ENCODE measurements at places on chromosomes 4 and X. TPM values are rescaled to one million over a fixed set of nuclear protein-coding genes. Genes with fewer than 3 reads are reported as not detected.
A peak's percentile ranks its signal among the peaks of the same experiment; 100 is the strongest.

GRCh38 chr4:108049406-108049805 lies 59.7 kb downstream of the HADH start:
- H3K4me3 ChIP-seq: no peak overlapping the region
- H3K27me3 ChIP-seq: no peaks in the 10 kb centered on the region
- H3K4me1 ChIP-seq: peaks cover 9% of the 10 kb centered on the region
- no peak for DNase-seq

- H3K36me3 ChIP-seq: no peaks in the 10 kb centered on the region
- H3K4me1 ChIP-seq: peaks cover 3% of the 10 kb centered on the region
- no peak overlapping the region for H3K27ac ChIP-seq
- H3K4me3 ChIP-seq: no peak overlapping the region
- peaks cover 4% of the 10 kb centered on the region for H3K27me3 ChIP-seq
Measured at GRCh38 chr4:88162626-88163025, 4.2 kb upstream of the ABCG2 start.

DNA sequence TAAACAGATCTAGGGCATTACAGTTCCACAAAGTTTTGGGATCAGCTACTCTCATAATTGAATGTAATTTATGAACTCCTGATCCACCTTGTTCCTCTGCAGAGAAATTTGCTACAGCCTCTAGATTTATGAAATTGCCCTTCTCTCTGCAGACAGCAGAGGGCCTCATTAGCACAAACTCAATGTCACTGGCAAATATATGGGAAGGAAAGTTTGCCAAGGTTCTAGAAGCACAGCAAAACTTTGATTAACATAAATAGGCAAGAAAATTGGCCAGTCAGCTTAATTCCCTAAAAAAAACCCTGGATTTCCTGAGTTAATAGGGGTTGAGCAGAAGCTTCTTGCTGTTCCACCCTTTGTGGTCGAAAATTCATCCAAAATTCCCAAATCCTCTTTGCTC lies 31.5 kb downstream of the PRPS1 start:
- no peak overlapping the region for H3K27ac ChIP-seq
- no peak overlapping the region for H3K4me3 ChIP-seq
- peaks cover 4% of the 10 kb centered on the region for H3K4me1 ChIP-seq
- no peak for DNase-seq
- no peaks in the 10 kb centered on the region for H3K36me3 ChIP-seq

DNA sequence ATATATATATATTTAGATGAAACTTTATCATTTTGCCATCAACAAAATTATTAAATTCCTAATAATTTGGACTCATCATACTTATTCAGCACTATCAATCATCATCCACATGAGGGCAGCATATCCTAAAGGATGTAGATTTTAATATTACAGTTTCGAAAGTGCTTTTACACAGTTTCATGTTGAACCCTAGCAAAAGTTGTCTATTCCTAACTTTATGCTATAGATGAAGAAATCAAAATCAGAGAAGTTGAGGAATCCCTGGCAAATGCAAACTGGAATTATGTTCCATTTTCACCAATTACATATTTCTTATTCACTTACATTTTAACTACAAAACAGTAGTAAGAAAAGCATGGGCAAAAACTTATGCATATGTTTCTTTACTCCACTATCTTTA lies 36.6 kb upstream of the UGT2A1 start:
- H3K4me1 ChIP-seq: no peaks in the 10 kb centered on the region
- H3K27me3 ChIP-seq: no peaks in the 10 kb centered on the region
- no peak overlapping the region for H3K4me3 ChIP-seq
- no peaks in the 10 kb centered on the region for H3K36me3 ChIP-seq
- DNase-seq: no peak

- H3K4me3 ChIP-seq: no peak overlapping the region
- H3K27ac ChIP-seq: no peak overlapping the region
- H3K36me3 ChIP-seq: no peaks in the 10 kb centered on the region
- H3K27me3 ChIP-seq: peaks cover 4% of the 10 kb centered on the region
- no peaks in the 10 kb centered on the region for H3K4me1 ChIP-seq
Measured at GRCh38 chrX:97260679-97261078, 377.0 kb downstream of the RPA4 start.

DNA sequence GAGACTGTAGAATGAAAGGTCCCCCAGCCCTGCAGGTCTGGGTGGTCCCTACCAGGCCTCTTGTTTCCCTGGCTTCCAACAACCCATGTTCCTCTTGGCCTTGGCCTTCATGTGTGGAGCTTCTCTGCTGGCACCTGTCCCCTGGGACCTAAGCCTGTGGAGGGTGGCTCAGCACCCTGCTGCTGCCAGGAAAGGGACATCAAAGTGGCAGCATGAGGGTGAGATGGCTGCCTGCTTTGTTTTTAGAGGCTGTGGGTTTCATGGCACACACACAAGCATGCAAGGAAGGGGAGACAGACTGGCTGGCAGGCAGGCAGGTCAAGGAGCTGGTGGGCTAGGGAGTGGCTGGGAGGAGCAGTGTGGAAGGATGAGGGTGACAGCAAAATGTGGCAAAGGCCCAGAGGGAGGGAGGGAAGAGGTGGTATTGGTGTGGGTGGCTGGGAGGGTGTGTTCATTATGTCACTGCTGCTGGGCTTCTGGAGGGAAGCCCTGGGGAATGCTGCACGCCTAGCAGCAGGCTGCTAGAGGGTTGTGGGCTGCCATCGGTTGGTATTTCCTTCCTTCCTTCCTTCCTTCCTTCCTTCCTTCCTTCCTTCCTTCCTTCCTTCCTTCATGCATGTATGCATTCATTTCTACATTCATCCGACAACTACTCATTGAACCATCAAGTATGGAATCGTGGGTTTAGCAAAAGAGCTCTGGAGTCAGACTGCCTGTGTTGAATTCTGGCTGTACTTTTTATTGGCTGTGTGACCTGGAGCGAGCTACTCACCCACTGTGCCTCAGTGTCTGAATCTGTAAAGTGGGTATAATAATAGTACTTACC lies 128.7 kb upstream of the PJA1 start:
- H3K27me3 ChIP-seq: peaks cover 3% of the 10 kb centered on the region
- no peaks in the 10 kb centered on the region for H3K36me3 ChIP-seq
- no peak overlapping the region for H3K4me3 ChIP-seq
- peaks cover 2% of the 10 kb centered on the region for H3K4me1 ChIP-seq

- no peaks in the 10 kb centered on the region for H3K27me3 ChIP-seq
- no peak for DNase-seq
- H3K27ac ChIP-seq: no peak overlapping the region
- no peaks in the 10 kb centered on the region for H3K4me1 ChIP-seq
Measured at GRCh38 chrX:120718969-120719368, 89.1 kb upstream of the C1GALT1C1 start.

DNA sequence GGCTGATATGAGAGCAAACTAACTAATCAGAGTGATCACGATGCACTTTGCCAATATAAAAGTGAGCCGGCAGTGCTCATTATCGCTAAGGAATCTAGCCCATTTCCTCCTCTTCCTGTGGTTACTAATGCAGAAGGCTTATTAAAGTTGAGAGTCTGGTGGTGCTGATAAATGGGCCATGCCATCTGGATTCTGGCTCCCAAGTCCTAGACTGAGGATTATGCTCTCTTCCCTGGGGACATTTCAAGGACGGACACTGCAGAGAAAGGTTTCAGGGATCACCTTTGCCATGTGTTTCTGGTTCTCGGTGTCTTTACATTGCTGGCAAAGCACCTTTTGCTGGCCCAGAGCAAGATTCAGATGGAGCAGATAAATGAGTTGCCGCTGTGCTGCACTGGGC lies 85.3 kb downstream of the RTL5 start:
- H3K4me3 ChIP-seq: no peak overlapping the region
- H3K36me3 ChIP-seq: no peaks in the 10 kb centered on the region
- no peak overlapping the region for H3K27ac ChIP-seq
- H3K4me1 ChIP-seq: peaks cover 15% of the 10 kb centered on the region
- H3K27me3 ChIP-seq: peaks cover 1% of the 10 kb centered on the region

- H3K36me3 ChIP-seq: no peaks in the 10 kb centered on the region
- peaks cover 4% of the 10 kb centered on the region for H3K4me1 ChIP-seq
- no peak overlapping the region for H3K4me3 ChIP-seq
- no peaks in the 10 kb centered on the region for H3K27me3 ChIP-seq
Measured at GRCh38 chr4:76767983-76768382, 130.0 kb downstream of the SOWAHB start.

DNA sequence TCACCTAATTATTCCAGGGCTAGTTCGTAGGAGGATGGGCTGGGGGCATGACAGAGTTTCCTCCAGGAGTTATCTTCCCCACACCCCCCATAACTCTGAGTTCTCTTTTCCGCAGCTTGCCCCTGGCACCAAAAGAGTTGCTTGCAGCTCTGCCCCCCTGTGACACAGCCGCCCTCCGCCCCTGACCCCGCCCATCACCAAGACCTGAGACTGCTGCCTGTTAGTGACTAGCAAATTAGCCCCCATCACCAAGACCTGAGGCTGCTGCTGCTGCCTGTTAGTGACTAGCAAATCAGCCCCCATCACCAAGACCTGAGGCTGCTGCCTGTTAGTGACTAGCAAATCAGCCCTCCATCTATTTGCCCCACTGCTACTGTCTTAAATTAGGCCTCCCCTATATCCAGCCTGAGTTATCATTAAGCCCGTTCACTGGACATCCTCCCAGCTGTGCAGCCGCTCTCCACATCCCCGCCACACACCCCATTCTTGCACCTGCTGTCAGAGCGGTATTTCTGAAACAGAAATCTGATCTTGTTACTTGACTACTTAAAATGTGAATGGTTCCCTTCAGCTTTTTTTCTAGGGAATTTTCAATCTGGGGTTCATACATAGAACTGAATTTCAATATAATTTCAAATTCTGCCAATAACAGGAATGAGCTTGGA lies 1.5 kb upstream of the PAPSS1 start:
- H3K36me3 ChIP-seq: no peaks in the 10 kb centered on the region
- peak; percentile 38 for DNase-seq
- H3K27ac ChIP-seq: peak overlapping the region; percentile 53
- peaks cover 20% of the 10 kb centered on the region for H3K4me1 ChIP-seq
- H3K4me3 ChIP-seq: peak overlapping the region; percentile 98
- no peaks in the 10 kb centered on the region for H3K27me3 ChIP-seq

DNA sequence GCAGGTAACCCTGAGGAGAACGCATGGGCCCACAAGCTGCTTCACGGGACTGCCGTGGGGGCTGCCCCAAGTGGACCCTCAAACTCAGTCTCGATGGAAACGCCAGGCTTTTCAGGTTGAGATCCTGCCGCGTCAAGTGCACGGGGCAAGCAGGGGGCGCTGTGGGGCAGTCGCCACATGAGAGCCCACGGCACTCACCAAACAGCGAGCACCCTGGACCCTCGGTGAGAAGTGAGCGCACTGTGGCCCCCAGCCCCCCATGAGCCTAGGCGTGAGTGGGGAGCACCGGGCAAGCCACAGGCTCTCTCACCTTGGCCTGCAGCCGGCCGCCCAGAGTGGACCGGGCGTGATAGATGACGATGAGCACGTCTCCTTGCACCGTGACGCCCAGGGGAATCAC lies 50.9 kb upstream of the CPLX1 start:
- H3K27me3 ChIP-seq: peaks cover 6% of the 10 kb centered on the region
- peak; percentile 41 for DNase-seq
- H3K4me3 ChIP-seq: no peak overlapping the region
- peaks cover 12% of the 10 kb centered on the region for H3K4me1 ChIP-seq
- peak overlapping the region; percentile 18 for H3K27ac ChIP-seq
- peaks cover 9% of the 10 kb centered on the region for H3K36me3 ChIP-seq

- H3K27me3 ChIP-seq: peaks cover 2% of the 10 kb centered on the region
- H3K4me3 ChIP-seq: no peak overlapping the region
- no peaks in the 10 kb centered on the region for H3K36me3 ChIP-seq
- peaks cover 4% of the 10 kb centered on the region for H3K4me1 ChIP-seq
Measured at GRCh38 chr4:151808542-151808941, 47.7 kb upstream of the GATB start.

DNA sequence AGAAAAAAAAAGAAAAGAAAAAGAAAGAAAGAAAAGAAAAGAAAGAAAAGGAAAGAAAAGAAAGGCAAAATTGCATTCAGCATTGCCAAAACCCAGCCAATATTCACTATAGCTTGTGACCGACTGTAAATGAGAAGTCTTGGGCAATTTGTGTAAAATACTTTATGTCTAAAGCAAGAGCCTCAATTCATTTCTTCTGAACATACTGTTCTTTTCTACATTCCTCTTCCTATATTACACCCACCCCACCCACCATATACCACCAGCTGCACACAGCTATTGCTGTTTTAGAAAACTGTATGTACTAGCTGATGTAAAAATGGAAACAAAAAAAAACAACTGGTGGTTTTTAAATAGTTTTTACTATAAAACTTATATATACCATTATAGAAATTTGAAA lies 156.9 kb upstream of the TTC29 start:
- H3K4me1 ChIP-seq: peaks cover 5% of the 10 kb centered on the region
- DNase-seq: no peak
- H3K27me3 ChIP-seq: peaks cover 2% of the 10 kb centered on the region
- no peak overlapping the region for H3K27ac ChIP-seq
- no peak overlapping the region for H3K4me3 ChIP-seq

GRCh38 chr4:90883519-90883918 lies 756.3 kb downstream of the CCSER1 start:
- no peak for DNase-seq
- no peaks in the 10 kb centered on the region for H3K4me1 ChIP-seq
- peaks cover 4% of the 10 kb centered on the region for H3K27me3 ChIP-seq
- no peak overlapping the region for H3K4me3 ChIP-seq
- H3K27ac ChIP-seq: no peak overlapping the region
- H3K36me3 ChIP-seq: no peaks in the 10 kb centered on the region

DNA sequence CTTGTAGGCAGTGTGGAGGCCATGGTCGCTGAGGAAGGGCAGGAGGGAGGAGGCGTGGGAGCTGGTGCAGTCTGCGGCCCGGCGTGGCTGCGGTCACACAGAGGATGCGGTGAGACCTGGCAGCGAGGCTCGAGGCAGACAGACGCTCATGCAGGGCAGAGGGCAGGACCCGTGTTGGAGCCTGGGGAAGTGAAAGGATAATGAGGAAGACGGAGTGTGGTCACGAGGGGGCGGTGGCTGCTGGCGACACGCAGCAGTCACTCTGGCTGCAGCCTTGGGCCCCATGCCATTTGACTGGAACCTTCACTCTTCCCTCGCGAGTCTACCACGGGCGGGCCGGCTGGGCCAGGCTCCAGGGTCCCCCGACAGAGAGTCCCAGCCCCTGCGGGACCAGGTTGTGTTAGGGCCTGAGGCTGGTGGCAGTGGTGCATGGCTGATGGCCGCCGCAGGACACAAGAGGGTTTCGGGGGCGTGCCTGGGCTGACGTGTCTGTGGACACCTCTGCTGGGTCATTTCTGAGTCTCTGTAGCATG lies 68.8 kb upstream of the HGFAC start:
- DNase-seq: no peak
- no peak overlapping the region for H3K4me3 ChIP-seq
- peaks cover 9% of the 10 kb centered on the region for H3K27me3 ChIP-seq
- peak overlapping the region; percentile 40 for H3K27ac ChIP-seq
- H3K4me1 ChIP-seq: peaks cover 33% of the 10 kb centered on the region
- peaks cover 4% of the 10 kb centered on the region for H3K36me3 ChIP-seq

The GYG2 gene
- 21.9 TPM for total RNA-seq

The RASL11B gene
- total RNA-seq: 24.8 TPM

The AFF1 gene
- total RNA-seq: 42.5 TPM

Measured in glutamatergic neuron (in vitro differentiated cells).